NCI-H187 treated with DMSO at 0.1 percent for 48 hours (cell line): ENCODE measurements at places on chromosomes 7 and 10.

DNA sequence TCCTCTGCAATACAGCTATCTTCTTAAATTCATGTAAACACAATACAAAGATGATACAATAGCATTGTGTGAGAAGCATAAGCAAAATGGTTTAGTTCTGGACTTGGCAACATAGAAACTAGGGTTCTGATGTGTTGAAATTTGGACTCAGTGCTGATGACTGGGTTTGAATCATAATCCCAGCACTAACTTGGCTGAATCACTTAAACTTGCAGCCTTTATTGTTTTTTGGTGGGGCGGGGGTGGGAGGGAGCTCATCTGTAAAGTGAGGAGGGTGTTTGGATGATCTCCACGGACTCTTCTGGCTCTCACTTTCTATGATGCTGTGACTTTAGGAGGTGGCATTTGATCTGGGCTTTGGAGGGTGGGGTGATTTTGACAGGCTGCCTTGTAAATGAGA, 158.2 kb downstream of the WNT2 start:
- DNase-seq = no peak

- DNase-seq = no peak
These were observed 9.4 kb downstream of the ACSL5 start for GRCh38 chr10:112383325-112383724.

DNA sequence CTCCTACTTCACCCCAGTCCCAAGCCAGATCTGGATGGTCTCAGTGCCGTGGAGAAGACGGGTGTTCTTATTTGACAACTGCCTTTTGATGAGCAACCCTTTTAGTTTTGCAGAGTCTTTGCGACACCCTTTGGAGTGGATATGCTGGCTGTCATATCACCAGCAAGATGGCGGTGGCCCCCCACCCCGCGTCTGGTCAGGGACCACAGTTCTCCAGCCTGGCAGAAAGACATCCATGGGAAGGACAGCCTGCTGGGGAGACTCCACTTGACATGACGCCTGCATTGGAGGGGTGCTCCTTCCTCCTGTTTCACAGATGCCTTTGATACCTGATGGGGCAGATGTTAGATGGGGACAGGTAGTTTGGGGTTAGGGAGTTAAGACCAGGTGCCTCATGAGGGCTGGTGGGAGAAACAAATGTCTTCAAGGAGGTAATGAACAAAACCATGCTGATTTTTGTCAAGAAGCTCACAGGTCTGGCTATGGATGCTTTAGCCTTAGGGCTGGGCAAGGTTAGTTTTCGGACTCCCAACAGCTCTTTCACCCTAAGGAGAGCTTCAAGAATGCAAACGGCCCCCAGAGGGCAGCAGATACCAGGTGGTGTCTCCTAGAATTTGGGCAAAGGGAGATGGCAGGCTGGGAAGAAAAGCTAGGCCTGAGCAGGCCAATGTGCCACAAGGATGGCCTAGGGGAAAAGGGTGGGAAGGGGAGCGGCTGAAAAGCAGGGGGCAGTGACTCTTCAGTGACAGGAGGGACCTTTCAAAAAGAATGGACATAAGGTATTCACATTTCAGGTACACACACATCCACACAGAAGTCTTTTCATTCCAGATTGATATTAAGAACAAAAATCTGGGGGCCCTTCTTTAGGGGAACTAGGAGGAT, 95.2 kb downstream of the CLEC2L start:
- no peak for DNase-seq

- DNase-seq = no peak
These were observed 65.0 kb downstream of the ANKRD7 start for GRCh38 chr7:118289476-118289875.

- no peak for DNase-seq
These were observed 115.0 kb downstream of the PLXDC2 start for GRCh38 chr10:19930936-19931893.

DNA sequence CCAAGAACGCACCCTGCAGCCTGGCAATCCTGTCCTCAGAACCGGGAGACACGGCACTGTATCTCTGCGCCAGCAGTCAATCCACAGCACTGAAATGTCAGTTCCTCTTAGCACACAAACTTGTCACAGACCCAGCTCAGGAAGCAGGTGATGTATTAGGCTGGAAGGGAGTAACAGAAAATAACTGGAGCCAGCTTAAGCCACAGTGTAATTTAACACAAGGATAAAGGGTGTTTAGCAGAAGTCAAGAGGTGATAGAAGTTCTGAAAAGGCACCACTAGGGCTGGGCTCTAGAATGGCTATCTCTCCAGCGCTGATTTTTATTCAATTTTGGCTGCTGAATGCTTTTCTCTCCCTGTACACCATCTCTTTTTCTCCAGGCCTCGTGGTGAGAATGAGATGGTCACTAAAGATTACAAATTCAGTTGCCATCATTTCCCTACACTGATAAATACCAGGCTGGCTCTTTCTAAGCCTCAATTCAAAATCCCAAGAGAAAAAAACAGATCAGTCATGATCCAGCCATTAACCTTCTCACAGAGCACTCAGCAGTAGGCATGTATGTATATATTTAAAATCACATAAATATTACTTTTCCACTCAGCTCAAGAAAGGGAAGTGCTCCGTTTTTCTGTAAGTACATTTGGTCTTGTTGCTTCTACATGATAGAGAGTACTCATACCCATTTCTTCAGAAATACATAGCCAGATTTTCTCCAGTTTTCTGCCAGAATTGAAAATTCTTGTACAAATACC, 102.7 kb upstream of the PRSS1 start:
- DNase-seq = no peak

DNA sequence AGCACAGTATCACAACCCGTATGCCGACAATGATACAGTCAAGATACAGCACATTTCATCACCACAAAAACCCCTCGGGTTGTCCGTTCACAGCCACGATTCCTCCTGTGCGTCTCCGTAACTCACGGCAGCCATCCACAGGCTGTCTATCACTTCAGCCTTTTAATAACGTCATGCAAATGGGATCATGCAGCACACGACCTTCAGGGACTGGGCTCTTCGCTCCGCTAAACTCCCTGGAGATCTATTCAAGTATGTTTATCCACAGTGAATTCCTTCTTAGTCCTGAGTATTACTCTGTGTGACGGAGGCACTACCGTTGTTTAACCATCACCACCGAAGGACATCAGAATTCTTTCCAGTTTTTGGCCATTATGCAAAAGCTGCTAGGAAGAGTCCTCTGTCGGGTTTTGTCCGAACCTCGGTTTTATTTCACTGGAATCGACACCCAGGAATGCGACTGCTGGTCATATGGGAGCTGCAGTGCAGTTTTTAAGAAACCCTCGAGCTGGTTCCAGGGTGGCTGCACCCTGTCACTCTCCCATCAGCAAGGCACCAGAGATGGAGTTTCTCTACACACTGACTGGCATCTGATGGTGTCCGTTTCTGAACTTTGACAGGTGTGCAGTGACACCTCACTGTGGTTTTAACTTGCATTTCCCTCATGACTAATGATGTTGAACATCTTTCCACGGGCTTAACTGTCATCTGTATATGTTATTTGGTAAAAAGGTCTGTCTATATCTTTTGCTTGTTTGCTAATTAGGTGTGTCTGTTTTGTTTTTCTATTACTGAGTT, 193.6 kb downstream of the MAD1L1 start:
- no peak for DNase-seq

DNA sequence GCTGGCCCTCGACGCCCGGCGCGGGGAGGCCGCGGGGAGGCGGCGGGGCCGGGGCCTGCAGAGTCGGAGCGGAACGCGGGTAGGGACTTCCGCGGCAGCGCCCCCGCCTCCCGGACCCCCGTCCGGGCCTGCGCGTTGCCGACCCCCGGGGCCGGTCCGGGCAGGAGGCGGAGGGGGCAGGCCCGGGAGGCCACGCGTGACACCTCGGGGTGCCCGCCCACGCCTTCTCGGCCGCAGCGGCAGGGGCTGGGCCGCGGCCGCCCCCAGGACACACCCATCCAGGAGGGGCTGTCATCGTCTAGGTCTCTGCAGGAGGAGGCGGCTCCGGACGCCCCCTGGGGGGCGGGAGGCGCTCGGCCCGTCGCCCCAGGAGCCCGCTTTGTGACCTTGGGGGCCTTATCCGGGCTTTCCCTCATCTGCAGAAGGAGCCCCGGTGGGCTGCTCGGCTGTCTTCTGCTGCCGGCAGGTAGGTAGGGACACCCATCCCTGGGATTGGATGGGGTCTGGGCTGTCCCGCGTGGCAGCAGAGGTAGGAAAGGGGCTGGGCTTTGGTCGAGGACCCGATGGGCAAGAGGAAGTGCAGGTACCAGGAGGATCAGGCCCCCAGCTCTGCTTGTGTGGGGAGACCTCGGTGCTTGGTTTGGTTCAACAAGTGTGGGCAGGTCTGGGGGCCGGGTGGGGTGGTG, 569 bp downstream of the ZNF316 start:
- DNase-seq = no peak

- no peak for DNase-seq
These were observed 163.1 kb downstream of the GFRA1 start for GRCh38 chr10:116109881-116110280.

- DNase-seq = no peak
These were observed 4.4 kb upstream of the MYL7 start for GRCh38 chr7:44145479-44145968.

- no peak for DNase-seq
These were observed 8.8 kb downstream of the TNS3 start for GRCh38 chr7:47572939-47573757.

- DNase-seq = no peak
These were observed 487.6 kb downstream of the ARL4A start for GRCh38 chr7:13174991-13175390.

DNA sequence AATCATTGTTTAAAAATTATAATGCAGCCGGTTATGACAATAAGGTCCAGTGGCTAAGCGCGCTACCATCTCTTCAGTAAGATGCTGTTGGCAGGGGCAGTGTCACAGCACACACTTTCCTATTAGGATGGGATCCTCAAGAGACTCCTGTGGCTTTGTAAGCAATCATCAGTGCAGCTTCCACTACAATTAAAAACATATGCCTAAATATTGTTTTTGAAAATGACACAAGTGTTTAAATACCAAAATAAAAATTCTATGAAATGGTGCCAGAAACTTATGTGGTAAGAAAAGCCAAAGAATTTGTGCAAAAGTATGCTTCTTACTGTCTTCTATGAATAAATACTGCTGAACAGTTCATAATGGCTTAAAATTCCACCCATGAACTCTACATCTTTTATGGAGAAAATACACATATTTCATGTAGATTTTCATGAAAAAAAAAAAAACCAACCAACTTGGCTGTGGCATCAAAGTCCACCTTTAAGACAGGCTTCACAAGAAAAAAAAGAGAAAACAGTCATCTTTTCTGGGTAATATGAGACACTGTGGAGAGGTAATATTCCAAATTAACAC, 132.8 kb downstream of the SEMA3C start:
- DNase-seq = no peak

- no peak for DNase-seq
These were observed 32.1 kb upstream of the PTPN12 start for GRCh38 chr7:77504951-77505350.

- no peak for DNase-seq
These were observed 113.7 kb downstream of the SFMBT2 start for GRCh38 chr10:7297094-7297493.

GRCh38 chr10:117804470-117805011, 242.2 kb downstream of the RAB11FIP2 start:
- no peak for DNase-seq

- DNase-seq = no peak
These were observed 99.6 kb upstream of the LYZL1 start for GRCh38 chr10:29189256-29189655.

DNA sequence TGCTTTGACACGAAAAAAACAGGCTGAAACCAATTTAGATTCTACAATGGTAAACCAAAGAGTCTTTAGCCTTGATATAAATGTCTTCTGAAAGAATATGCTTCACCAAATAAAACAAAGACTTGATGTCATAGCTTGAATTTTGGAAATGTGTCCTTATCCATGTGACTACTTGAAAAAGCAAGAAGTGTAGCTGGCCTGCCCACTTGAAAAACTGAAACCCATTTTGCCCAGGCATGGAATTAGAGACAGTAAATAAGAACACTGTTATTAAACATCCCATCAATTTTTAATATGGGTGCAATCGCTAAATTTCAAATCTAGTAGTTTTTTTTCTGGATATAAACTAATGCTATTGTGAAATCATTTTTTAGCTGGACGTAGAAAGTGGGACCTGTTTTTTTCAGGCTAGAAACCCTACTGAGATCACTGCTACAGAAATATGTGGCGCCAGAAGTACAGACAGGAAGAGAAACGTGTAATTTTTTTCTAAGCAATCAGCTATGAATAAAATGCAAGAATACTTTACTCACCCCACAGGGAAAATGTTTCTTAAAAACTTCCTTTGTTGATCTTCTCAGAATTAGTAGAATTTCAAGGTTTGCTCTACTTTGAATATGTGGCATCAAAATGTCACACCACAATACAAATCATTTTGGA, 56.7 kb downstream of the PIP4K2A start:
- no peak for DNase-seq

GRCh38 chr10:33723181-33723580, 388.7 kb upstream of the NRP1 start:
- no peak for DNase-seq

- no peak for DNase-seq
These were observed 287.5 kb upstream of the PHYHIPL start for GRCh38 chr10:58888957-58889356.

DNA sequence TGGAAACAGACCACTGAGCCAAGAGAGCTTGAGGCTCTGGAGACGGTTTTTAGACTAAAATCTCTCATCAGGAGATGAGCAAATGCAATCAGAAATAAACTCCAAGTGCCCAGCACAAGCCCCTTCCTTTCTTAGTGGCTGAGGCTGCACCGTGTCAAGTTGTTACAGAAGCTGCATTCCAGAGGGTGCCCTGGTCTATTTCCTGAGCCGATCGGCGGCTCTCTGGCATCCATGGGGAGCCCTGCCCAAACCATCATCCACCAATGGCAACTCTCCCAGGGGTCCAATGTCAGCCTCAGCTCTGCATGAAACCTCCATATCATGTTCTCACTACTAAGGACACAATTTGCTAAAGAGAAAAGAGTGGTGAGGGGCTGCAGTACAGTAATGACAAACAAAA, 89.6 kb downstream of the SVIL start:
- no peak for DNase-seq

- DNase-seq = no peak
These were observed 12.7 kb upstream of the PDLIM1 start for GRCh38 chr10:95303535-95303934.
